ENCODE measurements at places on chromosomes 12 and 14. TPM values are rescaled to one million over a fixed set of nuclear protein-coding genes. Genes with fewer than 3 reads are reported as not detected.
A peak's percentile ranks its signal among the peaks of the same experiment; 100 is the strongest.

DNA sequence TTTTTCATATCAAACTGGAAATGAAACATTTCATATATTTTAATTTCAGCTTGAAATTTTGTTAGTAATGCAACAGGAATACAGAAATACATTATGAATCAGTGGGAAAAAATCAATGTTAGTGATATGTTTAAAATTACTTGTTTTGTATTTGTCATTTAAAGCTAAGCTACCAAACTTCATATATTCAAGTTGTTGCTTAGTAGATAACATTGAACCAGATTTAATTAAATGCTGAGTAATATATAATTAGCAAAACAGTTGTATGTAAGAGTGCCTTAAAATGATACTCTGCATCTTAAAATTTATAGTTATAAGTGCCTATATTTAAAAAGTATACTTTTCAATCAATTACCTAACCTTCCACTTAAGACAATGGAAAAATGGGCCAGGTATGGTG, 5.0 kb downstream of the CHURC1 start:
- no peak overlapping the region for H3K4me3 ChIP-seq
- H3K36me3 ChIP-seq: no peaks in the 10 kb centered on the region
- peaks cover 19% of the 10 kb centered on the region for H3K4me1 ChIP-seq
- H3K27me3 ChIP-seq: no peaks in the 10 kb centered on the region

Gene SLC2A14
- total RNA-seq: 3.6 TPM

DNA sequence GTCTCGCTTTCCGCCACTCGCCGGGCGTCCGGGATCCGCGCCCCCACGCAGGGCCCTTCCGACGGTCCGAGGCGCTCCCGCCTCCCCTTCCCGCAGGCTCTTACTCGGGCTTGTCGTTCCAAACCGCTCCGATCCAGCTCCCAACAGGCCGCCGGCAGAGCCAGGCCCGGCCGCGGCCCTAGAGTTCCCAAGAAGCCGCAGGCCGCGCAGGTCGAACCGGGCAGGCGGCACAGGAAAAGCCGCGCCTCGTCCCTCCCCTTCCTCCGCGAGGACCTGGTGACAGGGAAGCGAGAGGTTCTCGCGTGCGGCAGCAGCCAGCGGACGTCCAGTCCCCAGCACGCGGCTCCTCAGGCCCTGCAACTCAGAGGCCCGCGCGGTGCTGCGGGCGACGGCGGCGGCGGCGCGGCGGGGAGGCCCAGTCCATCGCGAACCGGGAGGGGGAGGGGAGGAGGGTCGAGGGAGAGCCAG, 272 bp downstream of the HECTD1 start:
- H3K4me1 ChIP-seq: peaks cover 20% of the 10 kb centered on the region
- peak overlapping the region; percentile 99 for H3K27ac ChIP-seq
- H3K27me3 ChIP-seq: no peaks in the 10 kb centered on the region
- H3K4me3 ChIP-seq: peak overlapping the region; percentile 21
- peaks cover 2% of the 10 kb centered on the region for H3K36me3 ChIP-seq
- DNase-seq: no peak

- no peaks in the 10 kb centered on the region for H3K27me3 ChIP-seq
- H3K27ac ChIP-seq: no peak overlapping the region
- H3K36me3 ChIP-seq: no peaks in the 10 kb centered on the region
- no peaks in the 10 kb centered on the region for H3K4me1 ChIP-seq
- no peak for DNase-seq
These were observed 120.2 kb downstream of the EMP1 start for GRCh38 chr12:13316587-13317246.

DNA sequence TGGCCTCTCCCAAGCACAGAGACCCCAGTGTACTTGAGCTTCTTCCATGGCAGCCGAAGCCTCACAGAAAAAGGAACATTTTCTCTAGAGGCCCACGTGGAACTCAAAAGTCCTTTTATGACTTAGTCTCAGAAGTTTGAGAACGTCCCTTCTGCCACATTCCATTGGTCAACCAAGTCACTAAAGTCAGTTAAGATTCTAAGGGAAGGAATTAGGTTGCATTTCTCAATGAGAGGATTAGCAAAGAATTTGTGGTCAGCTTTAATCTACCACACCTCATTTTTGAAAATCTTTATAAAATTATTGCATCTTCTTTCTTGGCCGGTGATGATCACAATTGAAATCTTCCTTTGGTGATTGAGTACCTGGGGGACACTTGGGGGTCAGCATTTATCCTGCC, 279.9 kb upstream of the TBX3 start:
- no peaks in the 10 kb centered on the region for H3K36me3 ChIP-seq
- H3K4me1 ChIP-seq: no peaks in the 10 kb centered on the region
- no peaks in the 10 kb centered on the region for H3K27me3 ChIP-seq
- H3K27ac ChIP-seq: no peak overlapping the region

GRCh38 chr14:102821252-102821651, 44.0 kb downstream of the TRAF3 start:
- H3K4me3 ChIP-seq: no peak overlapping the region
- no peak overlapping the region for H3K27ac ChIP-seq
- H3K36me3 ChIP-seq: no peaks in the 10 kb centered on the region
- H3K4me1 ChIP-seq: peaks cover 18% of the 10 kb centered on the region

Gene PTPRR
- total RNA-seq: 0.78 TPM

DNA sequence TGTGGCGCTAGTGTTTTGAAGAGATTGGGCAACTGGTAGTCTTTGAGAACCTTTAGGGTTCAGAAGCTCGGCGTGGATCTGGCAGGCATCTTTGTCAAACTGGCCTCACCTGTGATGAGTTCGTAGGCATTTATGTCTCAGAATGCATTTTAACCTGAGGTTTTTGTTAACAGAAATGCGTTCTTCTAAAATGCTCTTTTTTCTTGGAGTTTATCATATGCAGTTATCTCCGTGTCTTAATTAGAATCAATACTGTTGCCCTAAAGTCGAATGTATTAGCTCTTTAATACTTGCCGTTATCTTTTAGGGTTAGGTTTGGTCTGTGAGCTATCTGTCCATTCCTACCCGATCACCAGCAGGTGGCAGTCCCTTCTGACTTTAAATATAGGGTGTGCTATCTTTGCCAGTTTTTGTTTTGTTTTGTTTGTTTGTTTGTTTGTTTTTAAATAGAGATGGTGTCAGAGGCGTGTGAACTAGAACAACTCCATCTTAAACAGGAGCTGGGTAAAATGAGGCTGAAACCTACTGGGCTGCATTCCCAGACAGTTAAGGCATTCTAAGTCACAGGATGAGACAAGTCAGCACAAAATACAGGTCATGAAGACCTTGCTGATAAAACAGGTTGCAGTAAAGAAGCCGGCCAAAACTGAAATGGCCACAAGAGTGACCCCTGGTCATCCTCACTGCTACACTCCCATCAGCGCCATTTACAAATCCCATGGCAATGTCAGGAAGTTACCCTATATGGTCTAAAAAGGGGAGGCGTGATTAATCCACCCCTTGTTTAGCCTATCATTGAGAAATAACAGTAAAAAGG, 1.4 kb downstream of the ATF1 start:
- DNase-seq: peak; percentile 38
- H3K4me3 ChIP-seq: peak overlapping the region; percentile 99
- peak overlapping the region; percentile 86 for H3K27ac ChIP-seq

Gene LMO3
- total RNA-seq: 46.2 TPM

DNA sequence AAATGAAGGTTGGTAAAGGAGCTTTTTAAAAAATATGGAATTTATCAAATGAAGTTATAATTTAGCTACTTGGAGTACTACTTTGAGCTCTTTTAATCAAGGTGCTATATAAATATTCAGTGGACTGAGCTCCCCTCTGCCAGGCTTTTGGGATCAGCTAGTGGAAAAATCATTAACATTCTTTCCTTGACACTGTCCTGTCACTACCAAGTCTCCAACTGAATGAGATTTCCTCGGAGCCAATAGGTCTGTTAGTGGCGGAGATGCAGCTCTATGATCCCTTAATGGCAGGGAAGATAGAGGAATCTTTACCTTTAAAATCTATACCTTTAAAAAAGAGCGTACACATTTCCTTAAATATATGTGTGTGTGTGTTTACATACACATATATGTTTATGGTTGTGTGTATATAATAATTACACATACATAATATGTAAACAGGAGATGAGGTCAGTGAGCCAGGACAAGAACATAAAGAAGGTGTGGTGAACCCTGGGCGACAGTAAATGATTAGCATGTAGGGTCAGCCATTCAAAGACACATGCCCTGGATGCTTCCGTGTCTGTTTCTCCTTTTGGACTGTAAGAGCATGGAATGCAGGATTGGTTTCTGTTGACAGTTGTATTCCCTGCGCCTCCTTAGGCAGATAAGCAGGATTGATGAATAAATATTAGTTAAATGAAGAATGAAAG, 47.7 kb upstream of the ATP2A2 start:
- H3K36me3 ChIP-seq: no peaks in the 10 kb centered on the region
- no peak for DNase-seq
- peaks cover 16% of the 10 kb centered on the region for H3K4me1 ChIP-seq
- no peak overlapping the region for H3K27ac ChIP-seq
- no peak overlapping the region for H3K4me3 ChIP-seq
- no peaks in the 10 kb centered on the region for H3K27me3 ChIP-seq

GRCh38 chr14:90509403-90509802, 112.6 kb downstream of the CALM1 start:
- H3K27me3 ChIP-seq: no peaks in the 10 kb centered on the region
- H3K4me1 ChIP-seq: peaks cover 65% of the 10 kb centered on the region
- H3K27ac ChIP-seq: peak overlapping the region; percentile 85
- H3K4me3 ChIP-seq: no peak overlapping the region
- DNase-seq: no peak
- H3K36me3 ChIP-seq: no peaks in the 10 kb centered on the region

Gene KLRK1
- total RNA-seq: not detected

Gene TSPAN9
- 14.0 TPM for total RNA-seq

DNA sequence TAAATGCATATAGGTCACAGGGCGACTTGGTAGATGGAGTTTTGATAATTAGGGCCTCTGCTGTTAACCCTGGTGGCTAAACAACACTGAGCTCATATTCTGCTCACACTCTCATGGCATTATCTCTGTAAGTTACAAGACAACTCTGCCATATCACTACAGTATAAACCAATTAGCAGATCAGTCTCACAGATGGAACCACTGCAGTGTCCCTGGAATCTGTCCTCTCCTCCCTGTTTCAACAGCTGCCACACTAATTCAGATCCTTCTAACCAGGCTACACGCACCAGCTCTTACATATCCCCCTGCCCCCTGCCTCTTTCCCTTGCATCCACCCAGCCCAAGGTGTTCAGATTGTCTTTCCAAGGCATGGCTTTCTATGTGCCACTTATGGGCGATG, 161.0 kb upstream of the RMST start:
- DNase-seq: no peak
- no peaks in the 10 kb centered on the region for H3K36me3 ChIP-seq
- H3K27me3 ChIP-seq: no peaks in the 10 kb centered on the region
- no peak overlapping the region for H3K4me3 ChIP-seq
- H3K27ac ChIP-seq: no peak overlapping the region

GRCh38 chr12:96419576-96420276, 19.5 kb upstream of the CDK17 start:
- no peaks in the 10 kb centered on the region for H3K4me1 ChIP-seq
- no peak overlapping the region for H3K27ac ChIP-seq
- H3K4me3 ChIP-seq: no peak overlapping the region
- no peak for DNase-seq
- no peaks in the 10 kb centered on the region for H3K36me3 ChIP-seq
- H3K27me3 ChIP-seq: no peaks in the 10 kb centered on the region

Gene ADCY4
- 10.6 TPM for total RNA-seq

GRCh38 chr14:104436047-104436591, 143.4 kb upstream of the C14orf180 start:
- no peaks in the 10 kb centered on the region for H3K27me3 ChIP-seq
- no peak overlapping the region for H3K4me3 ChIP-seq
- H3K4me1 ChIP-seq: peaks cover 26% of the 10 kb centered on the region
- DNase-seq: peak; percentile 73
- H3K36me3 ChIP-seq: no peaks in the 10 kb centered on the region
- H3K27ac ChIP-seq: peak overlapping the region; percentile 70

- DNase-seq: no peak
- no peak overlapping the region for H3K4me3 ChIP-seq
- peaks cover 19% of the 10 kb centered on the region for H3K4me1 ChIP-seq
These were observed 29.6 kb downstream of the NUDT4 start for GRCh38 chr12:93407054-93407962.

DNA sequence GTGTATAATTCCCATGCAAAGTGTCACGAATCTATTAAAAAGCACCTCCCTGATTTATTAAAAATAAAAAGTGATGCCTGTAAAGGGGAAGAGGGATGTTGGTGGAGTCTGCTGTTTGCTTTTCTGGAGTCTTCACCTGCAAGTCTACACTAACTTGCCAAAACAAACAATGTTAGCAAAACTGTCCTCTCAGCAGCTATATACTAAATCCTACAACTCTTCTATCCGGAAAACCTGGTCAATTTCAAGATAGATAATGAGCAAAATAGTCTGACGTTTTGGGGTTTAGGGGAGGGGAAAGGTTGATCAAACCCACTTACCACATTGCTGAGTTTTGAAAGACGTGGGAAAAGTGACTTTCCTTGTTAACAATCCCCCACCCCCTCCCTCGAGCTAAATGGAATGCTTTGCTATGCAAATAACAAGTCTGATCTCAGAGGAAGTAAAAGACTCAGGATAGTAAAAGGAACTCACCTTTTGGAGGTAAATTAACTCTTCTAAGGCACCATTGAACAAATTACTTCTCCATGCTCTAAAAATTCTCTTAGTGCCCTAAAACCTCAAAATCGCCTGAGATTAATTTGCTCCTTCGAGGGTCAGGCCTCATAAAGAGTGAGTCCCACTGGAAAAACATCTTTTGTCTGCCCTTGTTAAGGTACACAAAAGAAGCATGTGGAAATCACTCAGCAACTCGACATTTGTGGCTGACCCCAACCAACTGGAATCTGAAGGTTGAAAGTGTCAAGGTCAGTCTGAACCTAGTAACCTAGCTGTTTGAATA, 13.5 kb downstream of the BMP4 start:
- peaks cover 8% of the 10 kb centered on the region for H3K27me3 ChIP-seq
- no peak overlapping the region for H3K4me3 ChIP-seq
- H3K27ac ChIP-seq: no peak overlapping the region
- H3K36me3 ChIP-seq: no peaks in the 10 kb centered on the region
- DNase-seq: no peak

Gene SLCO1B1
- not detected for total RNA-seq

Gene CARMIL3
- total RNA-seq: 0.99 TPM

DNA sequence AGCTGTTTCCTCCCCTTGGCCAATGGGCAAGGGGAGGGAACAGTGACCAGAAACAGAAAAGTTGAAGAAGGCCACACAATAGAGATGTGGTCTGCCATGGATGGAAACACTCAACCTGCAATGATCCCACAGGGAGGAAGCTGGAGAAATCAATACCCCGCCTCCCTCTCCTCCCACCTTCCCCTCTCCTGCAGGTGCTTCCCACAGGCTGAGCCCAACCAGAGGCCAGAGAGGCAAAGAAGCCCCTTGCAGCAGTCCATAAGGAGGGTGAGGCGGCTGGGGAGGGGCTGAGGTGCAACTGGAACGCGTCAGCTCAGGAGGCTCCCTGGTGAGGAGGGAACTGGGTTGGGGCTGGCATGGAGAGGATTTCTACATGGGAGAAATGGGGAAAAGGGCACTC, 84.0 kb downstream of the RNF34 start:
- H3K27ac ChIP-seq: no peak overlapping the region
- H3K4me3 ChIP-seq: no peak overlapping the region
- H3K27me3 ChIP-seq: no peaks in the 10 kb centered on the region
- H3K4me1 ChIP-seq: peaks cover 7% of the 10 kb centered on the region

- H3K27me3 ChIP-seq: no peaks in the 10 kb centered on the region
- H3K4me3 ChIP-seq: no peak overlapping the region
- no peak overlapping the region for H3K27ac ChIP-seq
These were observed 79.3 kb upstream of the FZD10 start for GRCh38 chr12:130083002-130083401.

GRCh38 chr12:108777156-108777555, 45.8 kb upstream of the CORO1C start:
- H3K4me3 ChIP-seq: no peak overlapping the region
- H3K36me3 ChIP-seq: no peaks in the 10 kb centered on the region
- H3K4me1 ChIP-seq: no peaks in the 10 kb centered on the region

GRCh38 chr14:45610318-45610717, 357.3 kb upstream of the MIS18BP1 start:
- H3K27me3 ChIP-seq: no peaks in the 10 kb centered on the region
- no peak overlapping the region for H3K4me3 ChIP-seq
- H3K27ac ChIP-seq: no peak overlapping the region

Gene IL23A
- not detected for total RNA-seq

Gene ARL1
- 58.7 TPM for total RNA-seq
